ENCODE measurements at places on chromosomes 4 and X. TPM values are rescaled to one million over a fixed set of nuclear protein-coding genes. Genes with fewer than 3 reads are reported as not detected.
A peak's percentile ranks its signal among the peaks of the same experiment; 100 is the strongest.

DNA sequence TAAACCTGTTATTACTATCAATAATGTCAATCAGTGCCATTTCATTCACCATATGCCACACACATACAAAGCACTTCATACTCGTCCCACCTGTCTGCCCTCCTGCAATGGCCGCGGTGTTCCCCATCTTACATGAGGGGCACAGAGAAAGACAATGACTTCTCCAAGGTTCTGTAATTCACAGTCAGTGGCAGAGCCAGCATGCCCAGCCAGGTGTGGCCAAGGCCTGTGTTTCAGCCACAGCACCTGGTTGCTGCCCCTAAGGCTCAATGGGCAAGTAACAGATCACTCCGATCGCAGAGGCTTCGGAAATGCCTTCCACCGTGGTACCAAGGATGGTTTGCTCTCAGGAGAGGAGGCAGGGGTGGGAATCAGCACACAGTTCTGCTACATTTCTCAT, 10.9 kb downstream of the AFAP1 start:
- DNase-seq, result no peak

- no peak for DNase-seq
Observed at GRCh38 chrX:26100421-26100920, 37.7 kb upstream of the MAGEB18 start.

- no peak for DNase-seq
Observed at GRCh38 chrX:74931214-74931613, 6.0 kb upstream of the NEXMIF start.

GRCh38 chr4:28146191-28146590, 1285.5 kb downstream of the STIM2 start:
- DNase-seq, result no peak

DNA sequence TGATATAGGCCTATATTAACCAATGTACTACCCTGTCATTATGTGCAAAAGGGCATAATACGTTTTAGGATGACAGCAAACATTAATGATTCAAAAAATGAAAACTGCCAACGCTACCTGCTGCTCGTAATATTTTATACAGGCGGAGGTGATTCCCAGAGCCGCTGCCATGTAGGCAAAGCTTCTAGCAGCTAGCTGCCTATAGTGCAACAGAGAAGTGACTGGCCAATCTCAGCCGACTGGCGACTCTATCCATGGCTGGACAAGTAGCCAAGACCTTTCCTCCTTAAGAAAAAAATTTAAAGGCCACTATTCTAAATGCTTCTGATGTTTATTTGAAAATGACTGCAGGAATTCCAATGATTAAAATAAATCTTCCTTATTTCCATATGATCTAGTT, 1.9 kb downstream of the PPARGC1A start:
- DNase-seq, result no peak

DNA sequence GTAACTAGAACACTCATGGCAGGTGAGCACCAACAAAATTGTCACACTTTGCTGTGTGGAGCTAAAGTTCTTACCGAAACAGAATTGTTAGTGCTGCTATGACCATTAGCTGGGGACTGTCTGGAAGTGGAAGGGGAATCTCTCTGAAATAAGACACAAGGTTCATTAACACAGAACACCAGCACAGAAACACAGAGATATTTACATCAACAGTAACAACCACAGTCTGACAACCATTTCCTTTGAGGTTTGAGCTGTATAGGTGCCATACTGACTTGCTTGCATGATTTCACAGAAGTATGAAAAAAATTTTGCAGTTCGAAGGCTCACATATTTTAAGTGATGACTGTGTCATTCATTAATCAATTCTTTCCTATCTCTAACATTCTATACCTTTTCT, 109.8 kb downstream of the NYX start:
- DNase-seq, result no peak

GRCh38 chrX:31074522-31074921, 2.7 kb upstream of the FTHL17 start:
- DNase-seq, result no peak

GRCh38 chr4:173883821-173884220, 353.8 kb upstream of the HAND2 start:
- DNase-seq, result no peak

GRCh38 chr4:67456577-67457196, 88.6 kb downstream of the CENPC start:
- no peak for DNase-seq

GRCh38 chr4:150394046-150394445, 187.9 kb upstream of the MAB21L2 start:
- DNase-seq, result no peak

- no peak for DNase-seq
Observed at GRCh38 chrX:36978886-36979285, 29.3 kb upstream of the FAM47C start.

DNA sequence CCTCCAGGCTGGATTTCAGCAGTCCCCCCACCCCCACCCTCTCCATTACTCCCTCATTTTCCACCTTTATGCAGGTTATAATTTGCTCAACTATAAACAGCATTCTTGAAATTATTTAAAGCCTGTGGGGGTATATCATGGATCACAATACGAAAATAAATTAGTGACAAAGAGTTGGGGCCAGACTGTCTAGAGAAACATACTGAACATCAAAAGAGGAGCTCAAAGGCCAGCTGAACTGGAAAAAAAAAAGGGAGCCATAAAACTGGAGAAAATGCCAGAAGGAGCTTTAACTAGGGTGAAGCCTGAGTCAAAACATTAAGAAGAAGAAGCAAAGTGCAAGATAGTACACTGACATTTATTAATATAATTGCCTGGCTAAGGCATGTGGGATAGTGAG, 137.8 kb downstream of the ANTXR2 start:
- DNase-seq, result no peak

DNA sequence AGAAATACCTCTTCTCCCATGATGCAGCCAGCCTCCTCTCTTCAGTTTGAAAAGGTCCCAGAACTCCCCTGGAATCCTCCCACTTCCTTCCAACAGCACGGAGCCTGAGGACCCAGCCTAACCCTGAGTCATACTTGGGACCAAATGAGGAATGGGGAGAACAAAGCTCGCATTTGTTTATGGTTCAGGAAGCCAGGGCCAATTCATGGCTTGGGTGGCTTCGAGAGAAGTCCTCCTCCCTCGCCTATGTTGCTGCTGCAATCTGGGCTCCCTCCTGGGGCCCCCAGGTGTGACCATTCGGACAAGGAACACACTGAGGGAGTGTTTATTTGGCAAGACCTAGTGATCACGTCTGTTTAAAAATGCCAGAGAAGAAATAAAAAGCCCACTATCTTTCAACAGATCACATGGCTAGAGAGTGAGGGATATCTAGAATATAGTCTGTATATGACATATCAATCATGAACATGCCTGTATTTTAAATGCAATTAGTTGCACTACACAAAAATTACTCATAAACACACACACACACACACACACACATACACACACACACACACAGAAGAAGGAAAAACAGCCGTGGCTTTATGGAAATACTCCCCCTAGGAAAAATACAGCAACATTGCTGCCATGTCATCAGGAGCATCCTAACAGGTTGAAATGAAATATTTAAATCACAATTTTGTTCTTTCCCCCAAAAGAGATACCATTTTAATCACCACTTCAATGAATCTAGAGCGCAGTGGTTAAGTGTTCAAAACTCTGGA, 155.7 kb upstream of the MAP3K15 start:
- DNase-seq, result no peak

DNA sequence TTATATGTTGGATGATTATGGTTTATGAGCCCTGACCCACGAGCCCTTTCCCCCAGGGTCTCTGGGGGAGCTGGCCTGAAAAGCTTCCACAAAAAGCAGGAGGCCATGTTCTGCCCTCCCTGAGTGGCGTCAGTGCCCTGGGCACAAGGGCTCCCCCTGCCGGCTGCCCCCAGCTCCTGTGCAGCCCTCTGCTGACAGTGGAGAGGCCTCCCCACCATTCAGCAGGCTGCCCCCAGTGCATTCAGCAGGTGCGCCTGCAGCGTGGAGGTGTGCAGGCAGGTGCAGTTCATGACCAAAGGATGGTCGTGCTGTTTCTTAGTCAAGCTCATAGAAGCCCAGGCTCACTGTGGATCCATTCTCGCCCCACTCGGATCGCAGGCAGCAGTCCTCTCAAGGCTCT, 12.5 kb upstream of the S100P start:
- no peak for DNase-seq

- no peak for DNase-seq
Observed at GRCh38 chr4:39255871-39256270, 73.5 kb downstream of the WDR19 start.

- DNase-seq, result no peak
Observed at GRCh38 chr4:53907772-53908171, 156.6 kb downstream of the CHIC2 start.

DNA sequence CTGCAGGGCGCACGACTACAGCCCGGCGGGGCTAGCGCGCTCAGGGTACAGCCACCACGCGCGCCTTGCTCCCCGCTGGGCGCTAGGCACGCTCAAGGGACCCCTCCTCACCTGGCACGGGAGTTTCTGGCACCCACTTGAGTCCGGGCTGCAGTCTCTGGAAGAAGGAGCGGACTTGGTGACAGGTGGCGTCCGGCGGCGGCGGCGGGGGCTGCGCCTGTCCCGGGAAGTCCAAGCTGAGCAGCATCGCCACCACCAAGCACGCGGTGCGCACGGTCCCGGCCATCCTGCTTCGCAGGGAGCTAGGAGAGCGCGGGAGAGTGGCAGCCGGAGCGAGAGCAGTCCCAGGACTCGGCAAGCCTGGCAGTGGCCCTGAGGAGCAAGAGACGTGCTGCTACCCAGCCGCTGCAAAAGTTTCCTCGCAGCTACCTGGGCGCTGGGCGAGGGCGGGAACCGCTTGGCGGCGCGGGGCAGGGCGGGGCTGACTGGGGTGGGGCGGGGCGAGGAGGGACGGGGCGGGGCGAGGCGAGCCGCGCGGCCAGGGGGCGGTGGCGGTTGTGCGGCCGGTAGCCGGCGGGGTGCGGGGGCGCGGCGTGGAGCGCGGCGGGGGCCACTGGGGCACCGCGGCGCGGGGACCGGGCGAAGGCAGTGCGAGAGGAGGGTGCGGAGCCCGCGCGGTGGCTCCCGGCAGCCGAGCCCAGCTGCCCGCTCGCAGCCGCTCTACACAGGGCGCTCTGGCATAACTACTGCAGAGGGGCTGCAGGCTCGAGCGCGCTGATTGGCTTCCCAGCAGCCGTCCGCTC, at the start of gene GPC3:
GPC3 (minus strand) TSS at position 431 of the 803 bp plus-strand sequence.
- peak; percentile 58 for DNase-seq

DNA sequence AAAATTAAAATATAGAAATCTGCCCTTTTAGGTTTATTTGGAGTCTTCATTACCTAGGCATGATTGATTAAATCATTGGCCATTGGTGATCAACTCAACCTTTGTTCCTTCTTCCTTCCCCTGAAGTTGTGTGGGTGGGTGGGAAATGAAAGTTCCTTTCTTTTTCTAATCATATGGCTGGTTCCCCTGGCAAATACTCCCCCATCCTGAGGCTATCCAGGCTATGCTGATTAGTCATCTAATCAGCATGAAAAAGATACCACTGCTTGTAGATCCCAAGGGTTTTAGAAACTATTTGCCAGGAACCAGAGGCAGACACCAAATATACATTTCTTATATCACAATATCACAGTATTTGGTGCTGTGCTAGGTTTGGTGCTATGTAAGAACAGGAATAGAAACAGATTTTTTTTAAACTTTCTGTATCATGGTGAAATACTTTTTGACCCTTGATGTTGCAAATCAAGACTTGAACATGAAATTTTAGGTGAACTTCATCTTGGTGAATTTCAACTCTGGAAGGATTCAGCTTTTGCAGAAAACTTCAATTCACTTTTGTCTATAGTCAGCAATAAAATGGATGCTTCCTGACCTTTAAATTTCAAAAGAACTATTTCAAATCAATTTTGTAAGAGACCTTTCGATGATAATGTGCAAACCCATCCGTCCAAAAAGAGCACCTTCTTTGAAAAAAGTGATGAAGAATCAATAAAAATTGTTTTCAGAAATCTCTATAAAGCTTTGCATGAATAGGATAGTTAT, 71.1 kb downstream of the CCSER1 start:
- no peak for DNase-seq

DNA sequence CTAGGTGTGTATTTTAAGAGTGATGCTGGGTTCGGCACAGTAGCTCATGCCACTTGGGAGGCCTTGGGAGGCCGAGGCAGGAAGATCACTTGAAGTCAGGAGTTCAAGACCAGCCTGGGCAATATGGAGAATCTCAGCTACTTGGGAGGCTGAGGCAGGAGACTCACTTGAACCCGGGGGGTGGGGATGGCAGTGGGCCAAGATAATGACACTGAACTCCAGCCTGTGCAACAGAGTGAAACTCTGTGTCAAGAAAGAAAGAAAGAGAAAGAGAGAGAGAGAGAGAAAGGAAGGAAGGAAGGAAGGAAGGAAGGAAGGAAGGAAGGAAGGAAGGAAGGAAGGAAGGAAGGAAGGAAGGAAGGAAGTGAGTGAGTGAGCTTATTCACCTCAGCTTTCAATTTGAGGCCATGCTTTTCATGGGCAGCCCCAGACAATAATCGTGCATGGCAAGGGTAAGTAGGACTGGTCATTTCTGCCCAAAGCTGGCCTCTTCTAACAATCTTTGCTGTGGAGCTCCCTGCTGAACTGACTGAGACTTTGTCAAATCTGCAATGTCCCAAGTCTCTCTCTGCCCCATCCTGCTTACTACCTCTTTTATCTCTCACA, 42.5 kb upstream of the ELF2 start:
- peak; percentile 15 for DNase-seq

- DNase-seq, result no peak
Observed at GRCh38 chr4:10673817-10674369, 10.7 kb downstream of the CLNK start.

- no peak for DNase-seq
Observed at GRCh38 chr4:98850937-98851336, 78.0 kb downstream of the EIF4E start.

DNA sequence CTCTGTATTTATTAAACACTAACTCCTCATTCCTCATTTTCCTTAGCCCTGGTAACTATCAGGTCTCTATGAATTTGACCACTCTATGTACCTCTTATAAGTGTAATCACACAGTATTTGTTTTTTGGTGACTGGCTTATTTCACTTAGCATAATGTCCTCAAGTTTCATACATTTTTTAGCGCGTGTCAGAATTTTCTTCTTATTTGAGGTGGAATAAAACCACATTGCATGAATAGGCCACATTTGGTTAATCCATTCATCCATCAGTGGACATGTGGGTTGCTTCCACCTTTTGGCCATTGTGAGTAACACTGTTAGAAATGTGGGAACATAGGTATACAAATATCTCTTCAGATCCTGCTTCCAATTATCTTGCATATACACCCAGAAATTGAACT, 341.2 kb upstream of the BOD1L1 start:
- no peak for DNase-seq

Gene CT45A10
- not detected for total RNA-seq

Gene PRDM5
- total RNA-seq, result 0.05 TPM

Gene PDHA2
- total RNA-seq, result not detected

Gene HMGN5
- total RNA-seq, result 6.6 TPM

Gene SLC25A4
- 4.2 TPM for total RNA-seq

Gene TRIM2
- 1.6 TPM for total RNA-seq

Gene MMAA
- 19.2 TPM for total RNA-seq

Gene KDM6A
- 24.2 TPM for total RNA-seq

Gene AWAT2
- not detected for total RNA-seq

Gene CTAG1B
- not detected for total RNA-seq

Gene TMPRSS11D
- total RNA-seq, result not detected

Gene ART3
- not detected for total RNA-seq

Gene S100P
- total RNA-seq, result 1.9 TPM

Gene SUV39H1
- total RNA-seq, result 31.7 TPM

Gene BMPR1B
- not detected for total RNA-seq
